ENCODE measurements at places on chromosomes 5 and 9.

- no peak for DNase-seq
These were observed 497.6 kb downstream of the NTRK2 start for GRCh38 chr9:85167146-85167545.

DNA sequence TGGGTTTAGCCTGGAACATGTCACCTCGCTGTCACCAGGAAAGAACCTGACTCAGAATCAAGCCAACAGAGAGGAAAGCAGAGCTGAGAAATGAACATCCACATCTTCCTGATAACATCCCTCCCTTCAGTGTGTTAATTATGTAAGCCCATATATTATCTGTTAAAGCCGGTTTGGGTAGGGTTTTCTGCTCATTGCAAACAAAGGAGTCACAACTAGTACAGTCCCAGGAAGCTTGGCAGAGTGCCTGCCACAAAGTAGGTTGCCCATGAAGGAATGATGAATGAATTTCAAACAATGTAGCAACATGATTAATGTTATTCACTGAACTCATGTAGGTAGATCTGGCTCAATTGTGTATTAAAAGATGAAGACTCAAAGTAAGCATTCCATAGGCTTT, 10.4 kb upstream of the PPARGC1B start:
- no peak for DNase-seq

DNA sequence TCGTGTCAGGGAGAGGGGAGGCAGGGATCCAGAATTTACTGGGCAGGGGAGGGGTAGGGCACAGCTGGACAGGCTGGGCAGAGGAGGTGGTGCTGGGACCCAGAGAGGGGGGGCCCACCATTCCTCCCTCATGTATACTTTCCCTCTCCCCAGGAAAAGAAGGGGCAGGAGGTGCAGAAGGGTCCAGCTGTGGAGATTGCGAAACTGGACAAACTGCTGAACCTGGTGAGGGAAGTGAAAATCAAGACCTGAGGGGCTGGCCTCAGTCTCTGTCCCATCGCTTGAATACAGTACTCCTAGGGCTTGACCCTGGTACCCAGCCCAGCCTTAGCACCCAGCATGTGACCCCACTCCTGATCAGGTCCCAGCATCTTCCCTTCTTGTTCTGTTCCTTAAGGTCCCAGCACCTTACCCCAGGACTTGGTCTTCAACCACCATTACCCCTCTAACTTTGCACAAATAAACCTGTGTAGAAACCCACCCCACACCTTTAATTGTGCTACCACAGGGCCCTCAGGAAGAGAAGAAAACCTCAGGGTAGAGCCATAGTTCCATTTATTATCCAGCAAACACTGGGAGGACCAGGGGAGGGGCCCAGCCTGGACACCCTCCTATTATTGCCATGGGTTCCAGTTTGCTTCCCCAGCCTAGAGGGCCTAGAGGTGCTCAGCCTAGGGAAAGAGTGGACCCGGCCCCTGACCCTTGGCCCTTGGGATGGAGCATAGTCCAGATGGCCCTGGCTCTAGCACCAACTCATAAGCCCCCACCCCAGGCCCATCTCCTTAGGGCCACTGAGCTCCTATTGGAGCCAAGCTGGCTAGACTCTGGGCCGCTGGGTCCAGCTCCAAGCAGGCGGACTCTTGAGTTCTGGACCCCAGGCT, 2.0 kb downstream of the ENHO start:
- no peak for DNase-seq

GRCh38 chr5:73994963-73995362, 369.0 kb downstream of the ARHGEF28 start:
- no peak for DNase-seq

- DNase-seq, result no peak
These were observed 316.5 kb downstream of the ASTN2 start for GRCh38 chr9:117098331-117098730.

DNA sequence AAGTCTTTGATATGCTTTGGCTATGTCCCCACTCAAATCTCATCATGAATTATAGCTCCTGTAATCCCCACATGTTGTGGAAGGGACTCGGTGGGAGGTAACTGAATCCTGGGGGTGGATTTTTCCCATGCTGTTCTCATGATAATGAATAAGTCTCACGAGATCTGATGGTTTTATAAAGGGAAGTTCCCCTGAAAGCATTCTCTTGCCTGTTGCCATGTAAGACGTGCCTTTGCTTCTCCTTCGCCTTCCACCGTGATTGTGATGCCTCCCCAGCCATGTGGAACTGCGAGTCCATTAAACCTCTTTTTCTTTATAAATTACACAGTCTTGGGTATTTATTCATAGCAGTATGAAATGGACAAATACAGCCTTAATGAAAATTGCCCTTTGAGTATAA, 44.7 kb upstream of the ICE1 start:
- DNase-seq, result no peak

DNA sequence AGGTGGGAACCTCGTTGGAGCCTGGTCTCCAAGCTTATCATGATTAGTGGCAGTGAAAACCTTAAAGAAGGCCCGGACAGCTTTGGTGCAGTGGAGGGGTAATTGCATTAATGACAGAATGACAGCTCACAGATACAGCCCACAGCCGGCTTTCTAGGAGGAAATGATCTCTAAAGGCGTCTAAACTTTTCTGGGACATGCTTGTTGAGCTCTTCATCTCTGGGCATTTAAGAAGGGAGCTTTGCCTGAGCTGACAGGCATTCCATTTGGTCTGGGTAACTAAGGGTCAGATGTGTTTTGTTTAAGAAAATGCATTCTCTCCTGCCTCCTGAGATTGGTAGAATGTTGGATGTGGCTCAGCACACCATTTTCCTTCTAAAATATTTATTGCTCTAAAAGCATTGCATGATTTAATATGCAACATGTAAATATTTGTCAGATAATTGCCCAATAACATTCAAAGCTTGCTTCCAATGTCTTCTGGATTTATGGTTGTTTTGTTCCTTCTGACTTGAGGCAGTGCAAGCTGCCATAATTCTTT, 4.0 kb downstream of the ANKRD33B start:
- no peak for DNase-seq

GRCh38 chr5:116763987-116764866, 189.6 kb upstream of the SEMA6A start:
- no peak for DNase-seq

DNA sequence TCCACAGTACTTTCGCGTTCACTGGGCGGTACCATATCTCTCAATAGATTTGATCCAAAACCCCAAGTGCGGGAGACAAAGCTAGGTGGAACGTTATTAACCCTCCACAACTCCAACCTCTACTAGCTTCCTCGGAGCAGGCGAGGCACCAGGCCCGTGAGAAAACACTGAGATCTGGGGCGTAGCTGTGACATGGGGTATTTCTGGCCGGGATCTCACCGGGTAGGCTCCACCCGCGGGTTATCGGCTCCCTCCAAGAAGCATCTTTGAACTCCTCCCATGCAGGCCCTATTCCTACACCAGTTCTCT, 350 bp upstream of the SLC25A46 start:
- DNase-seq, result no peak

- DNase-seq, result no peak
These were observed 225.3 kb downstream of the AGTPBP1 start for GRCh38 chr9:85516455-85516854.

- no peak for DNase-seq
These were observed 13.2 kb upstream of the PPP1R2B start for GRCh38 chr5:156836846-156837245.

- no peak for DNase-seq
These were observed 64.3 kb downstream of the GOLM1 start for GRCh38 chr9:86034863-86035734.

DNA sequence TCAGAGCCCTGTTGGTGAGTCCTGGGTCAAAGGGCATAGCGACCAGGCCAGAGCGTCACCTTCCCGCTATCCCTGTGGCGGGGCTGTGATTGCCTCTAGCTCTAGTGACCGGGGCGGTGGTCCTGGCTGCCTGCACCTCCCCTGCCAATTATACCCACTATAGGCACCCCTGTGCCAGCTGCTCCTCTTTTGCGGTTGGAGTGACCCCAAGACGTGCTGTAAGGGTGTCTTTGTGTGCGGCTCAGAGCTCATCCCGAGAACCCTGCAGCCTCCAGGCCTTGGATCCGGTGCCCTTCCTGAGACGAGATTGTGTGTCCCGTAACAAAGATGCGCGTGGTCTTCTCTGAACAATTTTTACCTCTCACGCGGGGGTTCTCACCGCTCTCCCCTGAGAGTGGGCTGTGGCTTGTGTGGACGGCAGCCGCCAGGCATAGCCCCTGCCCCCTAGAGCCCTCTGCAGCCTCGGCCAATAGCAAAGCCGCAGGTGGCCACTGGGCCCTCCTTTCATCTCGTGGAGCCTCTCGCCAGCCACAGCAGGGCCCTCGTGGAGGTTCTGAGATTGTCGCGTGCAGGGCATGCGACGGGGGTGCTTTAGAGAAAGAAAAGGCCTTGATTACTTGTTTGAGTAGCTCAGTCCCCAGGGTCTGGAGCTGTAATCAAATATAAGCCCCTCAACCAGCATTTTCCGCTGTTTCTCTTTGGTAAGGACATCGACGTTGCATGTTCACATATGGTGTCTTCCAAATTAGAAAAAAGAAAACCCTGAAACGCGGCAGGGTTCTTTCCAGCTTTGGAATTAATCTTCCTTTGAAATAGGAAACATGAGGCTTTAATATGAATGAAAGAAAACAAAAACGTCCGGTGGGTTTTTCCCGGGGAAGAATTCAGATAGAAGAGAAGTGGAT, 10.7 kb downstream of the NKD2 start:
- no peak for DNase-seq

- no peak for DNase-seq
These were observed 488.3 kb downstream of the KDM4C start for GRCh38 chr9:7245976-7246580.

- DNase-seq, result no peak
These were observed 348.8 kb downstream of the HTR1A start for GRCh38 chr5:63613442-63613841.

- no peak for DNase-seq
These were observed 102.1 kb downstream of the C5orf15 start for GRCh38 chr5:133866160-133866902.

DNA sequence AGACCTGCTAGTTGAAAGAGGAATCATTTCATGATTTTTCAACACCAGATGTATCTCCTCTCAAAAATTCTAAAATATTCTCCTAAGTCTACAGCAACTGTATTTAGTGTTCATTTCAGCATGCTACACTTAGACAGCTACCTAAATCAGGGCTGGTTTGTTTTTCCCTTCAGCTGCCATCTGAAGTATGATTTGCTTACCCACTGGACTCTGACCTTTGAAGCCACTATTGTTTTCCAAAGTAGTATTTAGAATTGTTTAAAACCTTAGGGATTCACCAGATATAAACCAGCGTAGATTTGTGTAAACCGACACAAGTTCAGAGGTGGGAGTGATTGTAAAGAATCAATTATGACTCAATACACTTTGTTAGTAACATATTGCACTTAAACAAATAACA, 193.1 kb downstream of the ADAMTS6 start:
- DNase-seq, result no peak

GRCh38 chr9:89077519-89077918, 86.3 kb downstream of the S1PR3 start:
- DNase-seq, result no peak

GRCh38 chr5:154440540-154440939, 5.3 kb upstream of the SAP30L start:
- DNase-seq, result no peak

- DNase-seq, result no peak
These were observed 191.3 kb upstream of the TMEM161B start for GRCh38 chr5:88459971-88460370.

Measured in stimulated activated CD4-positive, alpha-beta T cell treated with anti-CD3 and anti-CD28 coated beads, TNF-alpha, amount 100 ng/mL, for 24 hours (primary cell).